Upper lobe of right lung (tissue), 1 donor: ENCODE measurements at places on chromosomes 6 and 20.
A peak's percentile ranks its signal among the peaks of the same experiment; 100 is the strongest.

- H3K4me3 ChIP-seq: no peak overlapping the region
- no peak for DNase-seq
- no peak overlapping the region for H3K27ac ChIP-seq
- H3K27me3 ChIP-seq: peaks cover 6% of the 10 kb centered on the region
- no peaks in the 10 kb centered on the region for H3K36me3 ChIP-seq
- H3K4me1 ChIP-seq: no peaks in the 10 kb centered on the region
These were observed 840 bp downstream of the DEFB132 start for GRCh38 chr20:258269-258858.

- peaks cover 82% of the 10 kb centered on the region for H3K27me3 ChIP-seq
- H3K4me1 ChIP-seq: no peaks in the 10 kb centered on the region
- DNase-seq: no peak
- H3K27ac ChIP-seq: no peak overlapping the region
- no peak overlapping the region for H3K4me3 ChIP-seq
These were observed 57.1 kb downstream of the CDH22 start for GRCh38 chr20:46251211-46251673.

GRCh38 chr20:43564455-43564854 is 5.6 kb downstream of the SGK2 start:
- H3K4me1 ChIP-seq: no peaks in the 10 kb centered on the region
- no peaks in the 10 kb centered on the region for H3K27me3 ChIP-seq
- H3K36me3 ChIP-seq: no peaks in the 10 kb centered on the region
- H3K4me3 ChIP-seq: no peak overlapping the region

GRCh38 chr6:2102966-2103365 is 142.4 kb downstream of the GMDS start:
- no peak overlapping the region for H3K27ac ChIP-seq
- H3K4me3 ChIP-seq: no peak overlapping the region
- H3K36me3 ChIP-seq: no peaks in the 10 kb centered on the region
- DNase-seq: no peak

- no peak overlapping the region for H3K27ac ChIP-seq
- no peaks in the 10 kb centered on the region for H3K36me3 ChIP-seq
- no peak for DNase-seq
- no peaks in the 10 kb centered on the region for H3K27me3 ChIP-seq
These were observed 516.5 kb downstream of the PRKN start for GRCh38 chr6:162211022-162211421.

GRCh38 chr6:168574075-168574698 is 133.2 kb downstream of the SMOC2 start:
- no peak overlapping the region for H3K4me3 ChIP-seq
- no peaks in the 10 kb centered on the region for H3K27me3 ChIP-seq
- no peak overlapping the region for H3K27ac ChIP-seq

DNA sequence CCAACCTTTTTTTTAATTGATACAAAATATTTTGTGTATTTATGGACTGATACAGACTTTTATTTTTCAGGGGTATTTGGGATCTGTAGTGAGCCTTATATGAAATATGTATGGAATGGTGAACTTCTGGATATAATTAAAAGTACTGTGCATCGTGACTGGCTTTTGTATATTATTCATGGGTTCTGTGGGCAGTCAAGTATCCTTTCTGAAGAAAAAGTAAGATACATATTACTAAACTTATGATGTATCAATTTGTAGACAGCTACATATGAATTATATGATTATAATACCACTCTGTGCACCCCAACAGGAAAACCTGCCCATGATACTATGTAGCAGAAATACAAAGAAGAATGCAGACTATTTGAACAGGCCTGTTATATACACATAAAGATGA is 47.2 kb downstream of the FIG4 start:
- no peak overlapping the region for H3K4me3 ChIP-seq
- DNase-seq: no peak
- H3K27ac ChIP-seq: no peak overlapping the region
- H3K36me3 ChIP-seq: peaks cover 18% of the 10 kb centered on the region
- no peaks in the 10 kb centered on the region for H3K4me1 ChIP-seq

DNA sequence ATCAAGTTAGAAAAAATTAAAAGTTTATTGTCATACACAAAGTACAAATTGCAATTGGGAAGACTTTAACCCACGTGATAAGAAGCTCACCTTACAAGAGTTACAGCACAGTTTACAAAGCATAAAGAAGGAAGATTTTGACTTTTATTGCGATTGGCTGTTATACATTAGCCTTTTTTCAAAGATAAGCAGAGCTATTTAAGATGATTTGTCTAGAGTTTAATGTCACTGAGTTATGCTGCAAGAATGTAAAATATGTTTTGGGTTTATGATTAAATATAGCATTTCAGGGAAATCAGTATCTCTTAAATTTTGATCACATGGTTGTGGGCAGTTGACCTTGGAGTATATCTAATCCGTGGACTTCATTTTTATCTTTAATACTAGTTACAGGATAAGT is 664.2 kb upstream of the PTCHD4 start:
- DNase-seq: no peak
- no peaks in the 10 kb centered on the region for H3K27me3 ChIP-seq

GRCh38 chr6:98827295-98828159 is 6.8 kb upstream of the POU3F2 start:
- H3K4me1 ChIP-seq: peaks cover 31% of the 10 kb centered on the region
- DNase-seq: no peak
- no peak overlapping the region for H3K4me3 ChIP-seq
- peaks cover 100% of the 10 kb centered on the region for H3K27me3 ChIP-seq

GRCh38 chr6:150622941-150623874 is 23.5 kb downstream of the PLEKHG1 start:
- DNase-seq: no peak

- peak; percentile 75 for DNase-seq
- H3K27ac ChIP-seq: peak within 1 kb of the TSS; percentile 63
- no peaks in the 10 kb centered on the region for H3K36me3 ChIP-seq
- peaks cover 24% of the 10 kb centered on the region for H3K27me3 ChIP-seq
These were observed at the start of gene MOXD1 for GRCh38 chr6:132400883-132401617. MOXD1 (minus strand) TSS chr6:132401475; CDS start chr6:132401426, 49 bp downstream.

GRCh38 chr20:63309261-63310071 is 16.5 kb downstream of the COL20A1 start:
- no peak for DNase-seq
- H3K4me3 ChIP-seq: no peak overlapping the region
- no peaks in the 10 kb centered on the region for H3K4me1 ChIP-seq

DNA sequence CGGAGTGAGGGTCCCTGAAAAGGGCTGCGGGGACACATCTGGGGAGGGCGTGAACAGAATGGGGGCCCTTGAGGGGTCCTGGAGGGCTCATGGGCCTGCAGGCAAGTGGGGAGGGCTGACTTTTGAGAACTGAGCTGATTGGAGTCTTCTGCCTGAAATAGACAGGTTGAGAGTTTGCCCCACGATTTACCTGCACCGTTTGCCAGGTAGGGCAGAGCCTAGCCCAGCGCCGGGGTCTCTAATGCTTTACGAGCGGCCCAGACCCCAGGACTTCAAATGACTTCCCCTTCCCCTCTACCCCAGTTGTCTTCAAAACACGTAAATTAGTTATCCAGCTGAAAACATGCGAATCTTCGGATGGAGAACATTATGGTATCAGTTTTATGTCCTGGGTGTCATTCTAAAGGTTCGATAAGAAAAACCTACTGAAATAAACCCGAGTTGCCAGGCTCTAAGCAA is 1.3 kb downstream of the PLCB1 start:
- H3K4me1 ChIP-seq: peaks cover 15% of the 10 kb centered on the region
- H3K27ac ChIP-seq: no peak overlapping the region
- H3K36me3 ChIP-seq: no peaks in the 10 kb centered on the region
- H3K4me3 ChIP-seq: peak overlapping the region; percentile 57
- DNase-seq: no peak

DNA sequence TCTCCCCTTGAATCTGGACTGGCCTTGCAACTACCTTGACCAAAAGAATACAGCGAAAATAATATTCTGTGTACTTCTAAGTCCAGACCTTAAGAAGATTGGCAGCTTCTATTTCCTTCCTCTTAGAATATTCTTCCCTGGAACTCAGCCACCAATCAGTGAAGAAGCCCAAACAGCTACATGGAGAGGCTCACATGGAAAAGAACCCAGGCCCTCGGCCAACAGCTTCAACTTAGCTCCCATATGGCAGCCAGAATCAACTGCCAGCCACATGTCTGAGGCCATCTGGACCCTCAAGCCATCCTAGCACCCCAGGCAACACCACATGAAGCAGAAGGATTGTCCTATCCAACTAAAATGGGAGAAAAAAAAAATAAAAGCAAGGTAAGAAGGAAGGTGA is 178.8 kb downstream of the IBTK start:
- no peak overlapping the region for H3K27ac ChIP-seq
- H3K4me3 ChIP-seq: no peak overlapping the region
- H3K27me3 ChIP-seq: no peaks in the 10 kb centered on the region
- H3K36me3 ChIP-seq: no peaks in the 10 kb centered on the region
- no peaks in the 10 kb centered on the region for H3K4me1 ChIP-seq
- DNase-seq: no peak

DNA sequence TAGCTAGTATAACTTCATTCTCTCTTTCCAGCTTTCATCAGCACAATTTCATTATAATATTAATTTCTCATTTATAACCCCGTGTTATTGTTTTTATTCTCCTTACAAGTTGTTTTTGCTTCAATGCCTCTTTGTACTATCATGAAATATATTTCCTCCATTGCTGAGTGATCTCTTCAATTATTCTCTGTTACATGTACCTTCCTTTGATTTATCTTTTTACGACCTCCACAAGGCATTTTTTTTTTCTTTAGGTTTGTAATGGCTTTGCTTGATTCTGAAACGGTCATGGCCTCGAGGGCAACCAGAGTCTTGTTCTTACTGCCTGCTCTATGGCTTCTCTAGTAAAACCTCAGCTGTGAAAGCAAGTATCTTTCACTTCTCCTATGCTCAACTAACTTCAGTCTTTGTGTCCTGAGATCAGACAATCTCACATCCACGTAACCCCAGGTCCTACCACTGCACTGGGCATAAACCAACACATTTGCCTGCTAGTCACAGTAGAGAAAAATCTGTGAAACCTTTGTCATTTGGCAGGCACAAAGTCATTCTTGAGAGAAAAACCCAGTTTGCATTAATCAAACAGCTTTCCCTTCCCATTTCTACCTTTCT is 119.9 kb downstream of the UST start:
- no peaks in the 10 kb centered on the region for H3K27me3 ChIP-seq
- no peak overlapping the region for H3K4me3 ChIP-seq
- H3K4me1 ChIP-seq: no peaks in the 10 kb centered on the region
- H3K27ac ChIP-seq: no peak overlapping the region
- DNase-seq: no peak

DNA sequence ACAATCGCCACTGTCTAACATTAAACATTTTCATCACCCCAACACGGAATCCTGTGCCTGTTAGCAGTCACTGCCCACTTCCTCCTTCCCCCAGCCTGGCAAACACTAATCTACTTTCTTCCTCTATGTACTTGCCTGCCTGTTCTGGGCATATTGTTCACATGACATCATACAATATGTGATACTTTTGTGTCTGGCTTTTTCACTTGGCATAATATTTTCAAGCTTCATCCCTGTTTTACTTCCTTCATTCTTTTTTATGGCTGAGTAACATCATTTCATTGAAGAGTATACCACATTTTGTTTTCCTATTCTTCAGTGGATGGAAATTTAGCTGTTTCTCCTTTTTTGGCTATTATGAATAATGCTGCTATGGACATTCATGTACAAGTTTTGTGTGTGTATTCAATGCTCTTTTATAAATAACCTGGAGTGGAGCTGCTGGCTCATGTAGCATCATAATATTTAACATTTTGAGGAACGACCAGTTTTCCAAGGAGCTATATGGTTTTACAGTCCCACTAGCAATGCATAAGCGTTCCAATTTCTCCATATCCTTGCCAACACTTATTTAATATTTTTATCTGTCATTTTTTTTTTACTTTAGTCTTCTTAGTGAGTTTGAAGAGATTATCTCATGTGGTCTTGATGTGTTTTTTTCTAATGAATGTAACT is 360.1 kb downstream of the HDGFL1 start:
- H3K27ac ChIP-seq: no peak overlapping the region
- no peaks in the 10 kb centered on the region for H3K4me1 ChIP-seq
- no peaks in the 10 kb centered on the region for H3K36me3 ChIP-seq
- H3K27me3 ChIP-seq: no peaks in the 10 kb centered on the region
- no peak for DNase-seq
- H3K4me3 ChIP-seq: no peak overlapping the region
